ENCODE measurements at places on chromosomes 3 and 15.

DNA sequence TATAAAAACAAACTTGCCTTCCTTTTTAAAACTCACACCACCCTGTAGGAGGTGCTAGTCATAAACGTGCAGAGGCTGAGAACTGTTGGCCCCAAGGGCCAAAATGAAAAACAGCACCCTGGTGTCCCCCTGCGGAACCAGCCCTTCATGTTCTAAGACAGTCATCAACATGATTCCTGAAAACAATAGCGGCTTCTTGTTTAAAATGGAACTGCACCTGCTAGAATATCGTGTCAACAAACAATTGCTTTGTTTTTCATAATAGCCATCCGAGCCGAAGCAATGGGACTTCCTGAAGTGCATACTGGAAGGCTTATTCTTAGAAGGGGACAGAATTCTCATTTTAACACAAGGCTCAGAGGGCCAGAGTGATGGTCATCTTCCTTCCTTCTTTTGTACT is 43.7 kb downstream of the MECOM start:
- DNase-seq = no peak
- H3K36me3 ChIP-seq = no peaks in the 10 kb centered on the region
- H3K27ac ChIP-seq = peak overlapping the region; percentile 28

GRCh38 chr3:87207460-87207859 is 19.6 kb upstream of the CHMP2B start:
- no peaks in the 10 kb centered on the region for H3K4me1 ChIP-seq
- H3K27me3 ChIP-seq = no peaks in the 10 kb centered on the region
- no peak overlapping the region for H3K27ac ChIP-seq
- no peak overlapping the region for H3K4me3 ChIP-seq

- no peak overlapping the region for H3K27ac ChIP-seq
- H3K4me1 ChIP-seq = peaks cover 12% of the 10 kb centered on the region
- H3K4me3 ChIP-seq = no peak overlapping the region
- DNase-seq = no peak
- H3K27me3 ChIP-seq = no peaks in the 10 kb centered on the region
Observed at GRCh38 chr3:41847679-41848078, 114.2 kb downstream of the ULK4 start.

DNA sequence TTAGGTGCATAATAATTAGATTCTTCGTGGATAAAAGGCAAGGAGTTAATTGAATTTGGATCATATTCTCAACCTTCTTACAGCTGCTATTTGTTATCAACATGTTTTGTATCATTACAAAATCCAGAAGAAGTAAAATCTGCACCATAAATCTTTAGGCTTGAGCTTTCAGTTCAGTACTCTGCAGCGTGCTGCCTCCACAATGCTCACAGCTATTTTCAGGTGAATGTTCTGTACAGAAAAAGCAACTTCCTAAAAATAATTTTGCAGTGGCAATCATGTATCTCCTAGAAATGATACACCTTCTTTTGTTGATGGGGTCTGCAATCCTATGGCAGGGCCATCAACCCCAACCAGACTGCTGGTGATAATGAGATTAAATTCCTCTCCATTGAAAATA is 220.9 kb upstream of the CTNNB1 start:
- H3K4me1 ChIP-seq = no peaks in the 10 kb centered on the region
- H3K36me3 ChIP-seq = no peaks in the 10 kb centered on the region
- DNase-seq = no peak
- H3K27me3 ChIP-seq = no peaks in the 10 kb centered on the region
- no peak overlapping the region for H3K4me3 ChIP-seq
- no peak overlapping the region for H3K27ac ChIP-seq

DNA sequence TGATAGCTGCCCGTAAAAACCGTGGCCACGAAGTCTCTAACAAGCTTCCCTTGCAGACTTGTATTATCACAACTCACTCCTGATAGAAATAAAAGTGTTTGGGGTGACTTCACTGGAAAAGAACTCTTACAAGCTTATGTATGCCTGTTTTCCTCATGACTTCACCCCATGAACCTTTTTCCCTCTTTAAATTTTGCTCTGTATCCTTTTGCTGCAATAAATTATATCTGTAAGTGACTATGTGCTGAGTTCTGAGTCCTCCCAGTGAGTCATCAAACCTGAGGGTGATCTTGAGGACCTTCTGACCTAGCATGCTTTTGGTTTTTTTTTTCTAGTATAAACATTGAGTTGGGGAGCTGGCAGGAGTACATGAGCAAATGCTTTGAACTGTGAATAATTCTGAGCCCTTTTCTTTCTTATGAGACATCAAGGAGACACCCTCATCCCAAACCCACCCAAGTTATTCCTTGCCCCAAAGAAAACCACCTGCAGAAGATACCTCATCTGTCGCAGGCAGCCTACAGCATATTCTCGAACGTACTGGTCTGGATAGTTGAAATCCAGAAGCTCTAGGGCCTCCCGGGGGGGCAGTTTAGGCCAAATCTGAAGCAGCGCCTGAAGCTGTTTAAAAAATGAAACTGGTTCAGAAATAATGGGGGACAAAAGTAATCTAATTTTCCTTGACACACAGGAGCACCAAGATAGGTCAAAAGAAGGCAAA is 85.9 kb downstream of the FAIM start:
- no peak for DNase-seq
- H3K4me1 ChIP-seq = peaks cover 6% of the 10 kb centered on the region
- peaks cover under 1% of the 10 kb centered on the region for H3K36me3 ChIP-seq
- peak overlapping the region; percentile 4 for H3K27ac ChIP-seq
- H3K27me3 ChIP-seq = no peaks in the 10 kb centered on the region

- no peak for DNase-seq
- no peaks in the 10 kb centered on the region for H3K4me1 ChIP-seq
- H3K27ac ChIP-seq = no peak overlapping the region
- no peaks in the 10 kb centered on the region for H3K36me3 ChIP-seq
- no peaks in the 10 kb centered on the region for H3K27me3 ChIP-seq
- H3K4me3 ChIP-seq = no peak overlapping the region
Observed at GRCh38 chr3:148211725-148212124, 486.0 kb upstream of the AGTR1 start.

DNA sequence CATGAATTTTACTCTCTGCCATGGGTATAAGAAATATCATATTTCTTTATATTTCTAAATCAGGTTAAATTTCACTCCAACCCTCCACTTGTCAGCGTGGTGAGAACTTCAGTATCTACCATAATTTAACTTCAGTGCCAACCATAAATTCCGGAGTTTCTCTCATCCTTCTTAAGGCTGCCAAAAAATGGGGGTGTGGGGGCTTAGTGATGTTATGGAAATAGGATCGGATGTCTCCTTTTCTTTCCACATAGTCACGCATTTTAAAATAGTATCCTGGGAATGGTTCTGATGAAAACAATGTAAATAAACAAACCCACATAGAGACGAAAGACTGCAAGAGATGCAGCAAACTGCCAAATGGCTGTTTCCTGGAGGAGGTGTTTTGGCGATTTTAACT is 12.9 kb upstream of the FAM3D start:
- H3K4me1 ChIP-seq = peaks cover 6% of the 10 kb centered on the region
- H3K27ac ChIP-seq = no peak overlapping the region
- no peak overlapping the region for H3K4me3 ChIP-seq
- DNase-seq = no peak
- no peaks in the 10 kb centered on the region for H3K27me3 ChIP-seq

GRCh38 chr3:120100711-120101110 is 6.5 kb upstream of the GSK3B start:
- H3K27ac ChIP-seq = no peak overlapping the region
- no peak for DNase-seq
- H3K36me3 ChIP-seq = no peaks in the 10 kb centered on the region
- H3K4me3 ChIP-seq = no peak overlapping the region

- no peak overlapping the region for H3K4me3 ChIP-seq
- peak; percentile 86 for DNase-seq
- H3K4me1 ChIP-seq = peaks cover 34% of the 10 kb centered on the region
- no peak overlapping the region for H3K27ac ChIP-seq
- no peaks in the 10 kb centered on the region for H3K36me3 ChIP-seq
- no peaks in the 10 kb centered on the region for H3K27me3 ChIP-seq
Observed at GRCh38 chr15:31263751-31264558, 62.7 kb upstream of the KLF13 start.

- H3K27ac ChIP-seq = no peak overlapping the region
- no peak for DNase-seq
Observed at GRCh38 chr15:92384381-92384780, 9.3 kb upstream of the ST8SIA2 start.

- no peaks in the 10 kb centered on the region for H3K27me3 ChIP-seq
- no peak for DNase-seq
- no peaks in the 10 kb centered on the region for H3K36me3 ChIP-seq
- H3K27ac ChIP-seq = no peak overlapping the region
Observed at GRCh38 chr15:68691705-68692104, 112.9 kb downstream of the CORO2B start.

DNA sequence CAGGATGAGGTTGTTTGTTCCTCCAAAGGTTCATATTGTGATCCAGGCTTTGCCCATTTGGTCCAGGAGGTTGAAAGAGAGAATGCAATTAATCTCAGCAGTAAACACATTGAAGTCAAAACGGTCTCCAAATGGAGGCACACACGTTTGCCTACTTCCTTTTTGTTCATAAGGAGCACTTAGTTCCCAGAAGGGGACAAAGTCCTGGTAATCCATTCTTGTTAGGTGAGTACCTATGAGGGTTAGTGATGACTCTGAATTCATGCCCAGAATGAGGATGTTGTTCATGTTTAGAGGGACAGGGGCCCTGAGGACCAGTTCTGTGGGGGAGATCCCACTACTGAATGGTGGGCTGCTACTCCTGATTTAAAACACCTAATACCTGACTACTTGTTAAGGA is 177.7 kb downstream of the ALDH1A2 start:
- no peak overlapping the region for H3K27ac ChIP-seq
- no peaks in the 10 kb centered on the region for H3K36me3 ChIP-seq
- H3K27me3 ChIP-seq = no peaks in the 10 kb centered on the region
- peaks cover 4% of the 10 kb centered on the region for H3K4me1 ChIP-seq

- H3K27me3 ChIP-seq = no peaks in the 10 kb centered on the region
- H3K4me1 ChIP-seq = no peaks in the 10 kb centered on the region
- H3K4me3 ChIP-seq = peak overlapping the region; percentile 16
- no peaks in the 10 kb centered on the region for H3K36me3 ChIP-seq
Observed at GRCh38 chr15:85296615-85297402, 83.6 kb upstream of the AKAP13 start.

DNA sequence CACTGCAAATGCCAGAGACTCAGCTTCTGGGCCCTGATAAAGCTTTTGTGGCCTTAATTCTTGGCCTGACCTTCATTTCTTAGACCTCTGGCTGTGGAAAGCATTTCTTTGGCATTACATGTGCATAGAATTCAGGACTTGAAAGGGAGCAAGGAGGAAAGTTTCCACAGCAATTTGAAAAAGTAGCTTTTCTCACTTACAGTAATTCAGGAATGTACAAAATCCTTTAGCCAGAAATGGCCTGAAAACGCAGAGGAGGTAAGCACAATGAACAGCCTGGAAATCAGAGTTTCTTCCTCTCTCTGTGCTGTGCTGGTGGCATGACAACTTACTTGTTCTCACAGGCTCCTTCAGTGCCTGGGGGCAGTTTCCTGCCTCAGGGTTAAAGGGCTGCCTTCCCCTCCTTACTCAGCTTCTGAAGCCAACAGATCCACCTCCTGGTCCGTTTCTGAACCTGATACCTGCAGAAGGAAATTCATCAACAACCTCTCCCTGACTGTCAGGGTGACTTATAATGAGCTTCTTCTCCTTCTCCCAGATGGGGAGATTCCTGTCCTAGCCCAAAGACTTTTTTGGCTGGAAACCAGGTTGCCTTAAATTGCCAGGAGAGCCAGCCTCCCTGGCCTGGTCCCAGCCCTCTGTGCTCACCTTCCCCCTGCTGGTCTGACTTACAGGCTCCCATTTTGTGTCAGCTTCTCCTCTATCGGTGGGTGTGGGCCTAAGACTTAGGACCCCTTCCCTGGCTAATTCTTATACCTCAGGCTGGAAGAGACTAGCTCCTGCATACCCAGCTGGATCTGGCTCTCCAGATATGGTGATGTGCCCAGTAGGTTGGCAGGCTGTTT is 102.3 kb downstream of the MYRIP start:
- H3K27ac ChIP-seq = no peak overlapping the region
- H3K4me1 ChIP-seq = peaks cover 11% of the 10 kb centered on the region
- H3K27me3 ChIP-seq = no peaks in the 10 kb centered on the region
- no peak for DNase-seq

Measured in vagina (tissue), 2 donors.